ENCODE measurements at places on chromosomes 11 and 22.

GRCh38 chr11:14117632-14118031, 155.1 kb downstream of the SPON1 start:
- no peak for DNase-seq

DNA sequence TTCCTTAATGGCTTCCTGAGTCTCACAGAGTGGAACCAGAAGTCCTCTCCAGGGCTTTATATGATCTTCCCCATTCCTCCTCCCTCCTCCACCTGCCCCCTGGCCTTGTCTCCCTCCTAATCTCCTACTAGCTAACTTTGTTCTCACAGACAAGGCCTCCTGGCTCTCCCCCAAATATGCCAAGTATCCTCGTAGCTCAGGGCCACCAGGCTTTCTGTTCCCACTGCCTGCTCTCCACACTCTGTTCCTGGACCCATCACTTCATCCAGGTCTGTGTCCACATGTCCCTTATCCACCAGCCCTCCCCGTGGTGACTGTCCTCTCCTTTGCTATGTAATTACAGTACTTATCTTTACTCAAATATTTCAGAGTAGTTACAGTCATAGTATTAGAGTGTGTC, 23.2 kb upstream of the LMO1 start:
- no peak for DNase-seq

DNA sequence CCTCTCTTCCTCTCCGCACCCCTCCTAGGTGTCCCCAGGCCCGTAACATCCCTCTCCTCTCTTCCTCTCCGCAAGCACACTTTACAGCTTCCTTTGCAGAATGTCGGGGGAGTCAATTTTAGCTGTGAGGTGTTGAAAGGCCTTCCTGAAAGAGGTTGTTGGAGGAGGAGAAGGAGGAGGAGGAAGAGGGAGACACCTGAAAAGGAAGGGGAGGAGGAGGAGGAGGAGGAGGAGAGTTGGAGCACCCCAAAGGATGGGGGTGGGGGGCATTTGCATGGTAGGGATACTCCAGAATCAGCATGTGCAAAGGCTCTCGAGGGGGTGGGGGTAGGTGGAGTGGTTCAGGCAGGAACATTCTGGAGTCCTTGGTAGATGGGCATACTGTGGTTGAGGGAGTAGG, 1045.1 kb downstream of the TBC1D22A start:
- no peak for DNase-seq

DNA sequence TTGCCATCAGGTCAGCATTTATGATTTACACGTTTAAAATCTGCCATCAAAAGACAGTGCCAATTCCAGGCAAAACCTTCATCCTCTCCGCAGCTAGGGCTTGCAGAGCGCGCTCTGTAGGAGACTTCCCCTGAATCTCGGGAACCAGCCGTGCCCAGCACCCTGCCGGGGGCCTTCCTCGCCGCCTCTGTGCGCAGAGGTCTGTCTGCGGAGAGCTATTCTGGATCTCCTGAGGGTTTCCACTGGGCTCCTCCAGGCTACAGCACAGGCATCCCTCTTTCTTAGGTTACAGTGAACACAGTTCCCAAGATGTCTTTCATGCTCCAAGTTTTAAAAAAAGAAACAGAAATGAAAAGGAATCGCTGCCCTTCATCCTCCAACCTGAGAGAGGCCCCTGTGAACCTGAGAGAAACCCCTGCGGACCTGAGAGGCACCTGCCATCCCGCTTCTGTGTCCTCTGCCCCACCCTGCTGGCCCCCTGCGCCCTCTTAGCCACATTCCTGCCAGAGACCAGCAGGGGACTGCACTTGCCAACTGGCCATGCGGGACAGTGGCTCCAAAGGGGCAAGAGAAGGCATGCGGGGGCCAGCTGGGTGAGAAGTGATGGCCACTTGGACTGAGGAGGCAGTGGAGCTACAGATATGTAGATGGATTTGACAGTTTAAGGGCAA, 16.1 kb downstream of the TP53AIP1 start:
- no peak for DNase-seq

- no peak for DNase-seq
Measured at GRCh38 chr11:4180441-4181183, 86.0 kb downstream of the RRM1 start.

GRCh38 chr22:28332410-28332809, 347.2 kb downstream of the TTC28 start:
- DNase-seq, result no peak
